Right ventricle myocardium inferior (tissue), 1 donor: ENCODE measurements at places on chromosomes 4 and X. TPM values are rescaled to one million over a fixed set of nuclear protein-coding genes. Genes with fewer than 3 reads are reported as not detected.

TGIF2LX gene
- total RNA-seq, result not detected

ZNF630 gene
- total RNA-seq, result 2.4 TPM

C4orf50 gene
- not detected for total RNA-seq

UGT2B7 gene
- total RNA-seq, result not detected
